ENCODE measurements at places on chromosomes 6 and 20.

GRCh38 chr20:7392542-7393206 is 547.6 kb downstream of the HAO1 start:
- DNase-seq, result no peak

- no peak for DNase-seq
These were observed 413.4 kb upstream of the JARID2 start for GRCh38 chr6:14832427-14832826.

GRCh38 chr6:105680131-105680530 is 277.2 kb upstream of the PREP start:
- no peak for DNase-seq

GRCh38 chr6:157151029-157151428 is 172.3 kb downstream of the TMEM242 start:
- DNase-seq, result no peak

DNA sequence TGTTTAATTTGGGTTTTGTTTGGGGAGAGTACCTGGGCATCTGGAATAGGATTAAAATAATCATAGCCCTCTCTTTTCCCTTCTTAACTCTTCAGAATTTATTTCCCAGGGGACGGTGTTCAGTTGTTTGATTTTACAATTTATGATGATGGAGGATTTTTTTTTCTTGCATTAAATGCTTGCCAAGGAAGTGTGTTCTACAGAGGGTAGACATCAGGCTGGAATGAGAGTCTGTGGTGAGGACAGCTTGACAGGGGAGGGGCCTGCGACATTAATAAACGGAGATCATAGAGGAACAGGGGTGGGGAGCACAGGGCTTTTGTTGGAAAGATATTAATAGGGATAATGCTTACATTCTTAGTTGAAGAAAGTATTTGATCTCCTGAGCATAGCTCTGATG is 297.5 kb downstream of the CLIC5 start:
- DNase-seq, result no peak

DNA sequence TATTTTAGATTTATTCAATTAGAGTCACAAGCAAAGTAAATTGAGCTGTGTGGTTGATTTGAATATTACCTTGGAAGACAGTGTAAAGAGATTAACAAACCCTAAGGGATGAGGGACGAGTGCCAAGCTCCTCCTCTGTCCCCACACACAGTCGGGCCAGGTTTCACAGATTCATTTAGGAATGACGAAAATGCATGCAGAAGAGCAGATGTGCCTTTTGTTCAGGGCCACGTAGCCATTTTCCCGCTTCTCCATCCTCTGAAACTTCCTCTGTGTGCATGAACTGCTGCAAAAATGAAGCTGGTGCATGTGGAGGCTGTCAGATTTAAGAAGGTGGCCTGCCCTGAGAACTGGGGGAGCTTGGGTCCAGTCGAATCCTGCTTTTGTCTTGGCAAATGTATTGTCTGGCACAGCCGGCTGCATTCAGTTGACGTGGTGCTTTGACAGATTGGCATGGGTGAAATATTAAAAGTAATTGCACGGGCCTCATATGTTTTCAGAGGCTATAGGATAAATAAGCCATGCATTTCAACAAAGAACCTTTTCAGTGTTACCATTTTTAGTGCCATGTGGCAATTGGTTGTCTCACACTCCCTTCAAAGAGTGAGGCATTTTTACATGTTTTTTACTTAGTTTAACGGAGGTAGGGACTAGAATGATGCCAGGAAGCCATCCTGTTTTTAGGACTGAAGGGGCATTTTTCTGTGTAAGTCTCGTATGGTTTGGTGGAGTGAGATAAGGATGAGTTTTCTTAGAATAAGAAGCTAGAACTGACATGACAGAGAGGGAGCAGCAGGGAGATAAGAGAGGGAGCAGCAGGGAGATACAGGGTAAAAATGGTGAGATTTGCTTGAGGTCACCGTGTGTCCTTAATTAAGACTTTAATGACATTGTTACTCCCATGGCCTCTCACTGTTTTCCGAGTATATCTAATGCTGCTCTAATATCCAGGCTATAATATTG is 361.1 kb downstream of the NRN1 start:
- no peak for DNase-seq

DNA sequence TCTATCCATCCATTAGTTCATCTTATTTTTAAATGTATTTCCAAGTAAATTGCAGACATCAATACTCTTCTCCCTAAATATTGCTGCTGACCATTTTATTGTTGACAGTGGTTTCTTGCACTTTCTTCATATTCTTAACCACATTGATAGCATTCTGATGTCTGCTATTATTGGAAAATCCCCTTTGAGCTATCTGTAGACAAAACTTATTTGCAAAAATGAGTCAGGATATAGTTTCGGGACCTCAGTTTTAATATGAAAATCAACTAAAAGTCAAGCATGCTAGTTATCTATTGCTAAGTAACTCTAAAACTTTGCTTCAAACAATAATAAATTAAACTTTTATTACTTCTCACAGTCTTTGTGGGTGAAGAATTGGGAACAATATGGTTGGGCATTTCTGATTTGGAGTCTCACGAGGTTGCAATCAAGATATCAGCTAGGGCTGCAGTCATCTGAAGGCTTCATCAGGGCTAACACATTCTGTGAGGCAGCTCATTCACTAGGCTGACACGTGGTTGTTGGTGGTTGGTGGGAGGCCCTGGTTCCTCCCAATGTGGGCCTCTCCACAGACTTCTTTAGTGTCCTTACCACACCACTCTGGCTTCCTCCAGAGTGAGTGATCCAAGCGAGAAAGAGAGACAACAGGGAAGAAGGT is 32.7 kb downstream of the CD109 start:
- DNase-seq, result no peak

DNA sequence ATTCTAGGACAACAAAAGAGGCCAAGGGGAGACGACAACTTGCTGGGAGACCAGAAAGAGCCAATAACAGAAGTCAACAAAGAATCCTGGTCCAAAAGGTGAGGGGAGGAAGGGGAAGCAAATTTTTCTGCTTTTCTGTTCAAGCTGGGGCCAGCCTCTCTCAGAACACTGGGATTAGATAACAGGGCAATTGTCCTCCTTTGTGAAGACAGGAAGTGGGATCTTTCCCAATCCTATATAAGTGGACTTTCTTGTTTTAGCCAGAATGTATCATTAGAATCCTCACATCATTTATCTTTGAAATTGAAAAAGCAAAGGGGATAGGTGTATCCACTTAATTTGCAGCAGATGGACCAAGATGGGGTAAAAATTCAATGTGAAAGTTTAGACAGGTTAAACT is 101.2 kb upstream of the COL21A1 start:
- no peak for DNase-seq

- DNase-seq, result no peak
These were observed 18.3 kb downstream of the NTSR1 start for GRCh38 chr20:62726716-62727583.

GRCh38 chr6:166952121-166952520 is 4.2 kb downstream of the RNASET2 start:
- no peak for DNase-seq

DNA sequence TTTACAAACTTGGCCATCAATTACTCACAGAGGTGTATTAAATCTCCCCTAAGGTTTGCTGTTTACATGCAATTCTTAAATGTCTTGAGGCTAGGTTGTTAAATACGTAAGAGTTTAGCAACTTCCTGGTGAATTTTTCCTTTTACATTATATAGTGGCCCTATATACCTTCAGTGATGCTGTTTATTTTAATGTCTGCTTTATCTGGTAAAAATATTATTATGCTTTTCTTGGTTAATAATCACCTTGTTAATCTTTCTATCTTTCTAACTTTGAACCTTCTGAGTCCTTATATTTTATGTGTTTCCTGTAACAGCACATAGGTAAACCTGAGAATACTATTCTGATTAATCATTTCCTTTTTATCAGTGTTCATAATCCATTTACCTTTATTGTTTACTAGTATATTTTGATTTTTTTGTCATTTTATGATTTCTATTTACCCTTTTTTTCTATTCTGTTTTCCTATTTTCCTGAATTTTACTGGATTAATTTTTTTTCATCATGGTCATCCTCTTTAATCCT is 57.9 kb downstream of the TP53INP2 start:
- no peak for DNase-seq

DNA sequence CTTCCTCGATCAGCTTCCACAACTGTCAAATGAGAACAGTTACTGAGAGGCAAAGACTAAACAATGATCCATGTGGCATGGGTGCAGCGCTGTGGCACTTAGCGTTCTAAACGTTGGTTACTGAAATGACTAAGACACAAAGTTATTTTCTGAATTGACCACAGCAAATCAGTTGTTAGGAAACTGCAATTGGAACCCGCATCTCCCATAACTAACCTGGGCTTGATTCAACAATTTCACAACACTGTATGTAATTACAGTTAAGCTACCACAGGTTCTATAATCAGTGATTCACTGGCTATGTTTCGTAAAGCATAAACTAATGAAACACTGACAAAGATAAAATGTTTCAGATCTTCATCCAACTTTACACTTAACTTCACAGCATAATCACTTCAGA is 12.5 kb downstream of the WDR27 start:
- no peak for DNase-seq

- DNase-seq, result no peak
These were observed 15.8 kb downstream of the GJA1 start for GRCh38 chr6:121451250-121451649.

DNA sequence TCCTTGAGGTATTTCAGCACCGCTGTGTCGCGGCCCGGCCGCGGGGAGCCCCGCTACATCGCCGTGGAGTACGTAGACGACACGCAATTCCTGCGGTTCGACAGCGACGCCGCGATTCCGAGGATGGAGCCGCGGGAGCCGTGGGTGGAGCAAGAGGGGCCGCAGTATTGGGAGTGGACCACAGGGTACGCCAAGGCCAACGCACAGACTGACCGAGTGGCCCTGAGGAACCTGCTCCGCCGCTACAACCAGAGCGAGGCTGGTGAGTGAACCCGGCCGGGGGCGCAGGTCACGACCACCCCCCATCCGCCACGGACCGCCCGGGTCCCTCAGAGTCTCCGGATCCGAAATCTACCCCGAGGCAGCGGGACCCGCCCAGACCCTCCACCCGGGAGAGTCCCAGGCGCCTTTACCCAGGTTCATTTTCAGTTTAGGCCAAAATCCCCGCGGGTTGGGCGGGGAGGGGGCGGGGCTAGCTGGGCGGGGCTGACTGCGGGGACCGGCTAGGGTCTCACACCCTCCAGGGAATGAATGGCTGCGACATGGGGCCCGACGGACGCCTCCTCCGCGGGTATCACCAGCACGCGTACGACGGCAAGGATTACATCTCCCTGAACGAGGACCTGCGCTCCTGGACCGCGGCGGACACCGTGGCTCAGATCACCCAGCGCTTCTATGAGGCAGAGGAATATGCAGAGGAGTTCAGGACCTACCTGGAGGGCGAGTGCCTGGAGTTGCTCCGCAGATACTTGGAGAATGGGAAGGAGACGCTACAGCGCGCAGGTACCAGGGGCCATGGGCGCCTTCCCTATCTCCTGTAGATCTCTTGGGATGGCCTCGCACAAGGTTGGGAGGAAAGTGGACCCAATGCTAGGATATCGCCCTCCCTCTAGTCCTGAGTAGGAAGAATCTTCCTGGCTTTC is 693 bp downstream of the HLA-F start:
- peak; percentile 70 for DNase-seq

DNA sequence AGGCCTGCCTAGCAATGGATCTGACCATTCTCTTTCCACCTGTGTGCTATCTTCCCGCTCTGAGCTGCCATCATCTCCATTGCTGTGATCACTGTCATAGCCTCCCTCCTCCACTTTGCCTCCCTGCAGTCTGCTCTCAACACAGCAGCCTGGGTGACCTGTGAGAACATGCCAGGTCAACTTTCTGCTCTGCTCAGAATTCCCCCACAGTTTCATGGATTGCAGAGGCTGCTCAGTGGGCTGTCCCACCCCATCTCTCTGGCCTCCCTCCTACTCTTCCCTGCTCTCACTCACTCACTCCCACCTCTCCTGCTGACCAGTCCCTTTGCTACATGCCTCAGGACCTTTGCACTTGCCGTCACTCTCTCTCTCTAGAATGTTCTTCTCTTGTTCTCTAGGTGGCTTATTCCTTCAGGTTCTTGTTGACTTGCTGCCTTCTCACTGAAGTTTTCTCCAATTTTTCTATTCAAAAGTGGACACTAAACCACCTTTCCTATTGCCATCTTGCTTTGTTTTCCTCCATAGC is 159.9 kb downstream of the CD83 start:
- DNase-seq, result no peak

- no peak for DNase-seq
These were observed 42.1 kb upstream of the HLA-E start for GRCh38 chr6:30447237-30447636.

GRCh38 chr6:111238464-111239119 is 151.3 kb downstream of the SLC16A10 start:
- no peak for DNase-seq

DNA sequence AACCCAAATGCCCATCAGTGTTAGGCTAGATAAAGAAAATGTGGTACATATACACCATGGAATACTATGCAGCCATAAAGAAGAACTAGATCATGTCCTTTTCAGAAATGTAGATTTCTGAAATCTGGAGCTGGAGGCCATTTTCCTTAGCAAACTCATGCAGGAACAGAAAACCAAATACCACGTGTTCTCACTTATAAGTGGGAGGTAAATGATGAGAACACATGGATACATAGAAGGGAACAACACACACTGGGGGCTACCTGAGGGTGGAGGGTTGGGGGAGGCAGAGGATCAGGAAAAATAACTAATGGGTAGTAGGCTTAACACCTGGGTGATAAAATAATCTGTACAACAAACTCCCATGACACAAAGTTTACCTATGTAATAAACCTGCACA is 188.9 kb upstream of the PRND start:
- DNase-seq, result no peak

- DNase-seq, result no peak
These were observed 39.6 kb downstream of the LAMA4 start for GRCh38 chr6:112214739-112215269.

DNA sequence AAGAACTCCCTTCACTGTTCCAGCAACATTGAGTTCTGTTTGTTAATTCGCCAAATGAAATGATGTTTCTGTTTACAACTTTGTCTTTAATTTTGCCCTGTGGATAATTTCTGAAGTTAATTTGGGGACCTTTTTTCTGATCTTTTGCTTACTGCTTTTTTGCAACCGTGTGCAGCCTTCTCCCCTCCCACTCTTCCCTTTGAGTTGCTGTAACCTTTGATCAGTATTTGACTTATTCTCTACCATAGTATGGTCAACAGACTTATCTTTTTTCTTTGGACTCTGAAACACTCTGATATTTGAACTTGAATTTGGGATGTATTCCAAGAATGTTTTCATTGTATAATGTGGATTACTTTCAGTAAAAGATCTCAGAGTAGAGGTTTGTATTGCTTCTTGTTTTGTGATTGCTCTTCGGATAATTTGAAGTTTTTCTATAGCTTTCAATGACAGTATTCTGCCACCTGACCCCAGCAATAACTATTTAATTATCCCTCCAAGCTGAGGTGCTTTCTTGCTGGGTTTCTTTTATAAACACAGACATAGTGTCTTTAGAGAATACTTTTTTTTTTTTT is 46.2 kb downstream of the LRRN4 start:
- no peak for DNase-seq

GRCh38 chr6:110358553-110359160 is 508 bp upstream of the METTL24 start:
- no peak for DNase-seq

DNA sequence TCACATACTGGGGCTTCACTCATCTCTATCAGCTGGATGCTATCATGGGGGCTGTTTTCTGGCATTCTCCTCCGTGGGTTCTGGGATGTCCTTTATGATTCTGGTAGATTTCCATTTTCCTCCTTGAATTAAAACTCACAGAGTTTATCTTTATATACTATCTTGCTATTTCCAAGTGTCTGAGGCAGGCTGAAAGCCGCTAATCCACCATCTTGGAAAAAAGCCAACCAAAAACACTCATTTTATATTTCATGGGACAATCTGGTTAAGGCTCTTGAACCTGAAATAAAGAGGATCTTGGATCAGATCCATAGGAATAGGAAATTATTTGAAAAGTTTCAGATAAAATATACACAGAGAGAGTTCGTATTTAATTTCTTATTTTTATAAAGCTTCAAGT is 86.0 kb downstream of the AFG1L start:
- no peak for DNase-seq
